ENCODE measurements at places on chromosomes 6 and 20.

- DNase-seq, result no peak
Measured at GRCh38 chr20:10719740-10720385, 46.1 kb upstream of the JAG1 start.

DNA sequence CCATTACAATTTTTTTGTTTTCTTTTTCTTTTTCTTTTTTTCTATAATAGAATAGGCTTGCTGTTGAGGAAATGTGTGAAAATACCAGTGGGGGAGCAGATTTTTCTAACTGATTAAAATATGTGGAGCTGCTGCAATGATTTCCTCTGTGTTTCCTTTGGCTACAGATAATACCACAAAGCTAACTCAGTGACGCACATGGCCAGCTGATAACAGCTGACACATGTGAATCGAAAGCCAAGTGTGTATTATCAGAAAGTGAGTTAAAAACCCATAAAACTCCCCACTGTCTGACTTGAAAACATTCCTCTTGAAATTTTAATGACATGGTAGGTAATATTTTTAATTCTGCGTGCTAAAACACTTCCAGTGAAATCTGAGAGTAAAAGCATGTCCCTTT, 70.8 kb upstream of the AHI1 start:
- DNase-seq, result no peak

DNA sequence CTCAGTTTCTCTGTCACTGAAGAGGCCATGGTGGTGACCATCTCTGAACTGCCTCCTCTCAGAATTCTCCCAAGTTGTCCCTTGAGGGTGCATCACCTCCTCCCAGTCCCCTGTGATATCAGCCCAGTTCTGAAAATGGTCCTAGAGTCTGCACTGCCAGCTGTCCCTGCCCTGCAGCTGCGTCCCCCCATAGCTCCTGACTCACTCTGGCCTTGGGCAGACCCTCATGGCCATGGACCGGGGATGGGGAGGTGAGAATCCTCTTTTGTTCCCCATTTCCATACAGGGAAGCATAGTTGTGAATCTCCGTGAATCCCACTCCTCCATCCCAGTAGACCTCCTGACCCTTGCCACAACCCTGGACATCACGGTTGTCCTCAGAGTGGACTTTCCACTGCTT, 4.5 kb downstream of the ETV7 start:
- DNase-seq, result no peak

DNA sequence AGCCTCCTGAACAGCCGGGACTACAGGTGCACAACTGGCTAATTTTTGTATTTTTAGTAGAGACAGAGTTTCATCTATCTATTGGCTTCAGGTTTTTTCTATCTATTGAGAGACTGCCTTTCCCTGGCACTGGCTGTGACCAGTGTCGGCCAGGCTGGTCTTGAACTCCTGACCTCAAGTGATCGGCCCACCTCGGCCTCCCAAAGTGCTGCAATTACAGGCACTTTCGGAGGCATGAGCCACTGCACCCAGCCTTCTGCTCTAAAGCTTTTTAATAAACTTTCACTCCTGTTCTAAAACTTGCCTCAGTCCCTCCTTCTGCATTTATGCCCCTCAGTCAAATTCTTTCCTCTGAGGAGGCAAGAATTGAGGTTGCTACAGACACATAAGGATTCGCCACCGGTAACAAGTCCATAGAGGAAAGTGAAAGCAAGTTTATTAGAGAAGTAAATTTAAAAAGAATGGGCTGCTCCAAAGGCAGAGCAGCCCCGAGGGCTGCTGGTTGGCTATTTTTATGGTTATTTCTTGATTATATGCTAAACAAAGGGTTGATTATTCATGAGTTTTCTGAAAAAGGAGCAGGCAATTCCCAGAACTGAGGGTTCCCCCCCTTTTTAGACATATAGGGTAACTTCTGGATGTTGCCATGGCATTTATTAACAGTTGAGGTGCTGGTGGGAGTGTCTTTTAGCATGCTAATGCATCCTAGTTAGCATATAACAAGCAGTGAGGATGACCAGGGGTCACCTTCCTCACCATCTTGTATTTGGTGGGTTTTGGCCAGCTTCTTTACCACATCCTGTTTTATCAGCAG, 44.8 kb upstream of the RNGTT start:
- DNase-seq, result no peak

DNA sequence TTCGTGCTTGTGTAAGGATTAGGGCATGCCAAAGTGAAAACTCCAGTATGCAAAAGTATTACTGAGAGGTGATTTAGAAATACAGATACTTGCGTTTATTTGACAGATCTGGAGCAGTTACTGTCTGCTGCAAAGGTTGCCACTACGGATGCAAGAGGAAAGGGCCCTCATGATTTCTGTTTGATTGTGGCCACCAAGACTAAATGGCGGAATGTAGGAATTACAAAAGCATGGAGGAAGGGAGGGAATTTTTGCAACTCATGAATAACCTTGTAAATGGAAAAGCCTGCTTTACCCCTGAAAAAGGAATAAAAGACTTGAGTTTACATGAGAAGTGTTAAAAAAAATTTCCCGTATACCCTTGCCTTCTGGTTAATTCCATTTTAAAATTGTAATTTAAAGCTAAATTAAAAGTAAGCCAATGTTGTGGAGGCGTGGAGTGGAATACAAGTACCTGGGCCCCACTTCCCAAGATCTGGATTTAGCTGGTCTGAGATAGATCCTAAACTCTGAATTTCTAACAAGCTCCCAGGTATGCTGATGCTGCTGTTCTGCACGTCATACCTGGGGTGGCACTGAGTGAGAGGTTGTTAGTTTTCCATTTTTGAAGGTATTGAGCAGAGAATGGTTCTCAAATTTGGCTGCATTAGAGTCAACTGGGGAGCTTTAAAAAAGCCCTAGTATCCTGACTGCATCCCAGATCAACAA, 56.6 kb upstream of the NKX2-2 start:
- no peak for DNase-seq

GRCh38 chr6:47655719-47656595, 42.4 kb upstream of the ADGRF4 start:
- no peak for DNase-seq

GRCh38 chr6:467671-468082, 76.1 kb downstream of the IRF4 start:
- no peak for DNase-seq

- DNase-seq, result no peak
Measured at GRCh38 chr20:10300582-10301446, 82.2 kb downstream of the SNAP25 start.

- no peak for DNase-seq
Measured at GRCh38 chr6:148179786-148180185, 162.9 kb upstream of the SASH1 start.

DNA sequence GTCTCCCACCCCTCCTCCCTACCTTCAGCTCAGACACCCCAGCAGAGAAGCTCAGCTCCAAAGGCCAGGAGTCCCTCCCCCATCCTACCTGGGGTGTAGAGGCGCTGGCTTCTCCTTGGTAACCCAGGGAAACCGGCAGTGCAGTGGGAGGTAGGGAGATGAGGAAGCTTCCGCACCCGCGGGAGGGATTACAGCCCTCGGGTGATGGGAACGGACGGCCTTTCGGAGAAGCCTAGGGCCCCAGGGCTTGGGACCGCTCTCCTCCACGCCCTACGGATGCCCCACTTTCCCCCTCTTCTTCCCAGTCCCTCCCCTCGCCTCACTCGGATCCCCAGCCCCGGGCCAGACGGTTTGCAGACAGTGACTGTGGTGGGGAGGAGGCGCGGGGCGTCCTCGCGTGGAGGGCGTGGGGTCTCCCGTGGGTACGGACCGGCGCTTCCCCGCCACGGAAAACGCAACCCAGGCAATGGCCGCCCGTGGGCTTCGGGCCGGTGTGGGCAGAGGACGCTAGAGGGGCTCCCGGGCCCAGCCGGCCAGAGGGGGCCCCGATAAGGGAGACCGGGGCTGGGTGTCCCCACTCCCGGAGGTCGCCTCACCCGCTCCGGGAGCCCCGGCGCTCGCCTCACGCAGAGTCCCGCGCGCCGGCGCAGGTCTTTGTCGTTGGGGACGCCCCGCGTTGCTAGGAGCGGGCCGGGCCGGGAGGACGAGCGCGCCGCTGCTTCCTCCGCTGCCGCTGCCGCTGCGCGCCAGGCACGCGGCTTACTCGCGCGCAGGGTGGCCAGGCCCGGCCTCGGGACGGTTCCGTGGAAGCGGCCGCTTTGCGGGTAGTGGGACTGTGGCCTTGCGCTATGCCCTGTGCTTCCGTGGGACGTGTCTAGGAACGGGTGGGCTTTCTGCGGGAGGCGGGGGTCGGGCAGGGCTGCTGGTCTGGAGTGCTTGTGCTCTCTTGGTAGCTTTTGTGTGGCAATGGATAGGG, 15.8 kb downstream of the AARS2 start:
- no peak for DNase-seq

DNA sequence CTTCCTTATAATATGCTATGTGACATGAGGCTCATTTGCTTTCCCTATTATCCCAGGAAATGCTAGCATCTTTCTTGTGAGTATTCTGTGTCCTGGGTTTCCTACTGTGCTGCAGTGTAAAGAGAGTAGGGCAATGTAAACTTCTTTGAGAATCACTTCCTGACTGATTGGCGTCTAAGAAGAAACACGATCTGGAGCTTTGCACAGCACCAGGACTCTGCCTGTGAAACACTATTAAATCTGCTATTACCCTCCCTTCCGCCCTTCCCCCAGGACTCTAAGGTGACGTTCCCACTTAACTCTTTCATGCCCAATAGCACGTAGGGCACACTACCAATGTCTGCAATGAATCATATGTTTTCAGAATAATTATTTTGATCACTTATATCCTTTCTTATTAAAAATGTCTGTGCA, 607.3 kb upstream of the CITED2 start:
- no peak for DNase-seq

- no peak for DNase-seq
Measured at GRCh38 chr6:4820704-4821276, 44.6 kb downstream of the CDYL start.

- DNase-seq, result no peak
Measured at GRCh38 chr20:17992224-17992637, 23.4 kb downstream of the MGME1 start.

GRCh38 chr20:50343125-50343489, 152.5 kb downstream of the CEBPB start:
- DNase-seq, result no peak

DNA sequence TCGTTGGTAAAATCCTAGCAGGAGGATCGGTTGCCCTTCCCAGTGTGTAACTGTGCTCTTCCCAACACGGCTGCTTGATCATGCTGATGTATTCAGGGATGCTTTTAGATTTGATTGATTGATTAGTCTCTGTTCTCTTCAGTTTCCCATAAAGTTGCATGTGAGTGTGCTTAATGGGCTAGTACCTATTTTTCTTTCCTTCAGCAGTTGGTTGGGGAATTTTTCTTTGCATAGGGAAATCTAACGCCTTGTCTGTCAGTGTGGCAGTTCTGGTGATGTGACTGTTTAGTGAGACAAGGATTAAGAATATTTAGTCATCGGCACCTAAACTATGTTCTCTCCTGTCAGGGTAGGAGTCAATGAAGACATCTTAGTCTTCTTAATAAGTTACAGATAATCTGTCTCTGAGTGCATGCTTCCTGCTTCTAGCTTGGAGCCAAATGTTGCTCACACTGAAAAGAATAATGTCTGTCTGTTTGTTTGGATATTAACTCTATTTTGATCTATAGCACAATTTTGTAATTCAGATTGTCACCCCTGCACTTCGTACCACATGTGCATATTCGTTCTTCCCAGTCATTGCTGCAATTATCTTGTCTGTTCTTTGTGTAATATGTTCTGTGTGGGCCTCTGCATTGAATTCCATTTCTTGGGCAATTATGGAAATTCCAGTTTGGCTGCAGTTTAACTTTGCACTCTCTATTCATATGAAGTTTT, 169.9 kb downstream of the EDN1 start:
- no peak for DNase-seq

- DNase-seq, result no peak
Measured at GRCh38 chr20:57389695-57390603, 1.2 kb upstream of the RBM38 start.

DNA sequence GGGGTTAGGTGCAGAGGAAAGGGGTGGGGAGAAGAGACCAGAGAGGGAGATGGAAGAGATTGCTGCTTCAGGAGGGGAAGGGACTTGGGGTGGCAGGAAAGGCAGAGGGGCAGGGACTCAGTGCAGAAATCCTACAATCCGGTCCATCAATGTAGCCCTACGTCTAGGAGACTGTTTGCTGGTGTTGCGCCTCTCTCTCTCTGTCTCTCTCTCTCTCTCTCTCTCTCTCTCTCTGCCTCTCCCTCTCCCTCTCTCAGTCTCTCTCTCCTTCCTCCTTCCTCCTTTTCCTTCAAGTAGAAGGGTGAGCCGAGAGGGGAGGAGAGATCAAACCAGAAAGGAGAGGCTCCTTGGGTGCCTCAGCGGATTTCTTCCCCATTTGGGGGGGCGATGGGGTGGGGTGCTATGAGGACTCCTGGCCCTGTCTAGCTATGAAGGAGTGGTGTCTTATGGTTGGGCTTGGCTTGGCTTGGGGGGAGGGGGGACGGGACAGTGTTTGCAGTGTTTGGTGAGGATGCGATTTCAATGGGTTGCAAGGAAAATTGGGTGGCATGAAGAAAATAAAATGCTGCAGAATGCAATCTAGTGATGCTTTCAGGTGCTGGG, 181.2 kb downstream of the TBXT start:
- no peak for DNase-seq

DNA sequence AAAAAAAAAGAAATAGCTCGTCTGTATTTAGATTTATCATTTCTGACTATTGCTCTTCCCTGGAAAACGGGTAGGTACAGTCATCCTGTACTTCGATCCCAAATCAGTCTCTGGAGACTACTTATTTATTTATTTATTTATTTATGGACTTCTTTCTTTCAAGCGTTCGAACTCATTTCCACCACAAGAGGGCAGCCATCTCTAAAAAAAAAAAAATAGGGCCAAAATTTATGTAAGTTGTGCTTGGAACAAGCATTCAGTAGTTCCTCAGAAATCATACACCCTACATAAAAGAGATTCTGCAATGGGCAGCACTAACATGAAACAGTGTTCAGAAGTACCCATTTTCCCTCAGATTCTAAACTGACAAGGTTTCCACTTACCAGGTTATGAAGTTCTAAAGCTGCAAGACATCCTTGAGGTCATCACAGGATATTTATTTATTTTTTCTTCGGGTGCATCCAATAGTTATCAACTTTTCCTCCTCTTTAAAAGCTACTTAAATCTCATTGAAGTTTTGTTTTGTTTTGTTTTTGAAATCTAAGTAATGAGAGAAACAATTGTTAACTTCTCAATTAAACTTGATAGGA, 1.9 kb upstream of the BMP2 start:
- DNase-seq, result no peak

DNA sequence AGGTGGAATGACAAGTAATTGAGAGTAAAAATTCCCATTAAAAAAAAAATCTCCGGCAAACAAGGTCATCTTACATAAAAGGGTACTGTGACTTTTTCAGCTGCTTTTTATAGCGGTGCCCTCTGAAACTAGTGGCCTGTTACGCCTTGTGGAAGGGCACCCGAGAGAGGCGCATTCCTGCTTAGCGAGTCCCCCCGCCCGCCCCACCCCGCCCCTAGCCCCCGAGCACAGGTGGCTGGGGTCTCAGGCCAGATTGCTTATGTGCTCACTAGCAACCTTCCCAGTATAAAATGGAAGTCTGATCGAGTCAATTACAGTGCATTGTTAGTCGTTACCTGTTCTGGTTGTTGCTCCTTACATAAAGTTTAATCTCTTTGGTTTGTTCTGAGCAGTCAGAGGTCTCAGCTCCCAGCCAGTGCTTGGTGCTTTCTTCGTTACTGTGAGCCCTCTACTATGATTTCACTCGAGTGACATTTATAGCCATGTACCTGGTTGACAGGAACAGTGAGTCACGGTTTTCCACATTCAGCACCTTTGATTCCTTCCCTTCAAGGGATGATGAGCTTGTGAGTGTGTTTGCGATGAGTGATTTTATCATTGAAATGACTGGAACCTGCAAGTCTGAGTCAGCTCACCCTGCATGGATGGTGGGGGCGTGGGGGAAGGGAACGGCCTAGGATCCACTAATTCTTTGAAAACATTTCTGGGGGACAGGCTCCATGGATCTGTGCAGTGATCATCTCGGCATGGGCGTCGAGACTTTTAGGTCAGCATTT, 47.6 kb downstream of the ZDHHC14 start:
- no peak for DNase-seq

Data from esophagus squamous epithelium (tissue), 5 donors.